ENCODE measurements at places on chromosomes 2 and 18.

- DNase-seq, result peak; percentile 86
Measured at GRCh38 chr2:85649201-85650190, 18.5 kb downstream of the SFTPB start.

GRCh38 chr18:31716362-31716761 lies 32.0 kb upstream of the B4GALT6 start:
- DNase-seq, result no peak

DNA sequence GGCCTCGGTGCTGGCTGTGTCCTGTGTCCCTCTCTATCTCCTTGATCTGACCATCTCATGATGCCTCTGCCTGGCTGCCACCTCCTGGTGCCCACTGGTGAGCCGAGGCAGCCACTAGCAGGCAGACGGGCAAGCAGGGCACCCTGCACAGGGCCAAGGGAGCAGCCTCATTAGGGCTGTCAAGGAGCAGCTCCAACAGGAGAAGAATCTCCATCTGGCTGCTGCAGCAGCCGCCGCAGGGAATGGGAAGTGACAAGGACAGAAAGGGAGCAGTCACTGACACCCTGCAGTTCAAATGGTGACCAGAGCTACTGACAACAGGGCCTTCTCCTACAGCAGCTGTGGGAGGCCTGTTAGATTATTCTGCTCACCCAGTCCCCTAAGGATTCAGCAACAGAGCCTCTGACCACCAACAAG lies 32.6 kb downstream of the ALPK2 start:
- no peak for DNase-seq

GRCh38 chr2:191247381-191248057 lies 2.3 kb downstream of the MYO1B start:
- DNase-seq, result peak; percentile 98

GRCh38 chr2:70921839-70922234 lies 13.9 kb upstream of the ATP6V1B1 start:
- peak; percentile 25 for DNase-seq

GRCh38 chr2:19963386-19963785 lies 26.5 kb downstream of the WDR35 start:
- DNase-seq, result no peak

- no peak for DNase-seq
Measured at GRCh38 chr2:43819491-43820163, 19.0 kb downstream of the ABCG5 start.

- no peak for DNase-seq
Measured at GRCh38 chr2:187264612-187265011, 183.4 kb downstream of the CALCRL start.

Data from ELR (cell line).